HFFc6 (cell line): ENCODE measurements at places on chromosomes 5 and 9. TPM values are rescaled to one million over a fixed set of nuclear protein-coding genes. Genes with fewer than 3 reads are reported as not detected.

Gene PAPPA
- 8.2 to 11.7 TPM (median 11.4 TPM) in 3 replicates for total RNA-seq

Gene CYLC2
- not detected in 3 replicates for total RNA-seq

Gene ASPN
- 4.4 to 5.4 TPM (median 5.3 TPM) in 3 replicates for total RNA-seq

Gene CRHBP
- total RNA-seq: not detected in 2 replicates

Gene AHRR
- 29.4 to 49.8 TPM (median 44.8 TPM) in 3 replicates for total RNA-seq

Gene IQGAP2
- 0.21 to 0.47 TPM in 2 of 3 replicates, not detected in the other for total RNA-seq

Gene TBC1D9B
- 75.1 to 90.7 TPM (median 81.2 TPM) in 3 replicates for total RNA-seq

Gene ZNF354B
- 5.9 and 6.8 TPM in 2 replicates for total RNA-seq

GRCh38 chr5:137075163-137075970 is 423.8 kb downstream of the SPOCK1 start:
- H3K4me1 ChIP-seq: peaks cover 48% of the 10 kb centered on the region
- no peak overlapping the region for H3K4me3 ChIP-seq
- no peaks in the 10 kb centered on the region; the same call in 1 of the 2 replicates for H3K27me3 ChIP-seq

- 0 out of 2 replicates have a peak, but pooled peaks cover 4% of the 10 kb centered on the region for H3K36me3 ChIP-seq
- no peak overlapping the region for H3K4me3 ChIP-seq
- no peak overlapping the region for H3K27ac ChIP-seq
- no peak for DNase-seq
- H3K4me1 ChIP-seq: no peaks in the 10 kb centered on the region
Observed at GRCh38 chr9:131273856-131274673, 2.2 kb downstream of the FAM78A start.

GRCh38 chr9:114681594-114682332 is at the start of gene TEX48:
TSS of gene TEX48 (minus strand) at chr9:114682192. CDS start at chr9:114671723, 10,469 bp downstream.
- H3K4me3 ChIP-seq: no peak within 1 kb of the TSS
- peak; percentile 74 for DNase-seq
- peaks cover under 1% of the 10 kb centered on the region for H3K36me3 ChIP-seq
- H3K4me1 ChIP-seq: peaks cover 57% of the 10 kb centered on the region
- H3K27ac ChIP-seq: no peak within 1 kb of the TSS

DNA sequence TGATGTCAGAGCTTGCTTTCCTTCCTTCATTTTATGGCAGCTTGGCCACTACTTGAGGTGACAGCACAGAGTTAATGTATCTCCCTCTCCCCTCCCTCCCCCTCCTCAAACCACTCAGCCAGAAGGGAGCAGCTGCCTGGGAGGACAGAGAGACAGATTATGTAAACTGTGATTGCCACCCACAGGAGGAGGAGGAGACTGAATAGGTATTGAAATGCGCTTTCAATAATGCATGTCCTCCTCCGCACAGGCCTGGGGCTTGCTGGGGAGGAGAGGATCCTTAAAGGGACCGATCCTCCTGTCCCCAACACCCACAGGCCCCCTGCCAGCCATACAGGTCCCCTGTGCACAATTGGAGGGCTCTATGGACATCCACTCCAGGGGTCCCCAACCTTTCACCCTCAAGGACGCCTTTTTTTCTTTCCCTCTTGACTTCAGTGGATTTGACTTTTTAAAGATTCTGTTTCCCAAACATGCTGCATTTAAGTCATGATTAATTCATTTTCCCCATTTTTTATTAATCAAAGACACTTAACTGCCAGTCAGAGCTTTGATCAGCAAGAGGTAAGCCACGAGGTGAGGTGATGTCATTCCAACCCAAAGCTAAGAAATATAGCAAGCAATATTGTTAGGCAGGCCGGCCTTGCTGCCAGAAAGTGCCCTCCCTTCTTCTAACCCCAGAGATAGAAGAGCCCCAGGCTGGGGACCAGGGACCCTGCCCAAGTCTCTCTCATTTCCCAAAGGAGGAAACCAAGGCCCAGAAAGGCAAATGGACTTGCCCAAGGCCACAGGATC is 47.5 kb upstream of the CPLX2 start:
- H3K4me1 ChIP-seq: peaks cover 30% of the 10 kb centered on the region
- no peak for DNase-seq
- no peak overlapping the region for H3K4me3 ChIP-seq
- peaks cover 33% of the 10 kb centered on the region for H3K27me3 ChIP-seq
- H3K27ac ChIP-seq: no peak overlapping the region
- no peaks in the 10 kb centered on the region for H3K36me3 ChIP-seq

DNA sequence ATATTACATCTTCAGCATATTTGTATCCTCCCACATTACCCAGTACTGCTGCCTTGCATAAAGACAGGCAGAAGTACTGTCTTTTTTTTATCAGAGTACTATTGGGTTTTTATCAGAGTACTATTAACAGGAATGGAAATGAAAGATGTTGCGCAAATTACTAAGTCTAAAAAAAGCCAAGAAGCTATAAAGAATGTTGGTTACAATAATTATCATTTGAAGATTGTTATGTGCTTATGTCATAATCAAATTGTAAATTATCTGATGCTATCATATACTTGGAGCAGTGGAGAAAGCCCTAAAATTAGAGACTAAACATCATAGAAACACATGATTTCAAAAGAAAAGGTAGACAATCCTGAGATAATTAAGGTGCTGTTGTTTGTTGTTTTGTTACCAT is 188.8 kb downstream of the CCDC192 start:
- H3K4me3 ChIP-seq: no peak overlapping the region
- H3K27me3 ChIP-seq: peaks cover 7% of the 10 kb centered on the region; the same call in 1 of the 2 replicates
- H3K27ac ChIP-seq: no peak overlapping the region
- DNase-seq: no peak
- no peaks in the 10 kb centered on the region for H3K36me3 ChIP-seq

GRCh38 chr9:92488681-92489550 is 6.6 kb upstream of the ASPN start:
- DNase-seq: peak; percentile 32
- peak overlapping the region; percentile 58 for H3K27ac ChIP-seq
- H3K4me3 ChIP-seq: no peak overlapping the region; the same call in 1 of the 2 replicates
- no peaks in the 10 kb centered on the region for H3K36me3 ChIP-seq
- H3K4me1 ChIP-seq: peaks cover 30% of the 10 kb centered on the region

DNA sequence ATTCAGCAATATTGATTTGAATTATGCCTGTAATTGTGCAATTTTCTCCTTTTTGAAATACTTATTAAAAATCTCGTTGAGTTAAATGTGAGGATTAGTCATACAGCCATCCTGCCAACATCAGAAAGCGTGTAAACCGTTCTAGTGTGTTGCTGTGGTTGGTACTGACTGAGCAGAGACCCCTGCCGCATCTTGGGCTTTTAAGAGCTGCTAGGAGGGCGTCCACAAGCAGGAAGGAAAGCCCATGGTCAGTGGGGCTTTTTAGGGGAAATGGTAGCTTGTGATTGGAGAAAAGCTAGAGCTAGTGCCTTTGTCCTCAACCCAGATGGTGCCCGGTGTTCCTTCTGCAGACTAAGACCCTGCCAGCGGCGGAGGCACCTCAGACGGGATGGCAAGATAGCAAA is 1.3 kb downstream of the SDHA start:
- H3K36me3 ChIP-seq: peaks cover 18% of the 10 kb centered on the region
- H3K4me1 ChIP-seq: peaks cover 61% of the 10 kb centered on the region
- peaks cover 2% of the 10 kb centered on the region; the same call in 1 of the 2 replicates for H3K27me3 ChIP-seq
- H3K27ac ChIP-seq: peak overlapping the region; percentile 90

- H3K4me3 ChIP-seq: no peak overlapping the region
- H3K27ac ChIP-seq: peak overlapping the region; percentile 19; the same call in 1 of the 2 replicates
- no peaks in the 10 kb centered on the region for H3K36me3 ChIP-seq
- peaks cover 35% of the 10 kb centered on the region for H3K4me1 ChIP-seq
Observed at GRCh38 chr5:160508780-160509361, 87.2 kb downstream of the PTTG1 start.

DNA sequence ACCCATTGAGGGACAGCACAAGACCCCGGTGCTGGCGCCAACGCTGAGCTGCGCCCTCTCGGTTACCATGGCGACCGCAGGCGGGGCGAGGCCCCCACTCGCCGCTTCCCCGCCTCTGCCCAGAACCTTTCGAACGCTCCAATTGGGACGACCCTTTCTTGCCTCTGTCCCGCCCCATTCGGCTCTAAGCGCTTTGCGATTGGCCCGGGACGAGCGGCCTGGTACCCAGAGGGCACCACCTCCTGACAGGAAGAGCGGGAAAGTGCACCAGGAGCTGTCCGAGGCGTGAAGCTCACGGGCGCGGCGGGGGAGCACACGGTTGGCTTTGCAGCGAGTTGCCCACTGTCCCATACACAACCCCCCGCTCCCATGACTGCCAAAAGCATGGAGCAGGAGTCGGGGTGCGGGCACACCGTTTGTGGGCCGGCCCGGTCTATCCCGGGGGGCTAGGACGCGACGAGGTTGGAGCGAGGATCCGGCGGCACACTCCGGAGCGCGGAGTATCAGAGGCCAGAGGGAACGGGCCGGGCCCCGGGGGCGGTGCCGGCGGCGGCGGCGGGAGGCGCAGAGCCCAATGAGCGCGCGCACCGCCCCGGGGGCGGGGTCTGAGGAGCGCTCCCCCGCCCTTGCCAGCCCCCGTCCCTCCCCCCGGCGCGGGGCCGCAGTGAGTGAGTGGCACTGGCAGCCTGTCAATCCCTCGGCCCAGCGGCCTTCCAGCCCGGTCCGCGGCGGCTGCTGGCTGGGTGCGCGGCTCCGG is 978 bp upstream of the PBX3 start:
- peaks cover 23% of the 10 kb centered on the region for H3K36me3 ChIP-seq
- DNase-seq: peak; percentile 93
- peaks cover 63% of the 10 kb centered on the region for H3K4me1 ChIP-seq
- peak overlapping the region; percentile 92 for H3K4me3 ChIP-seq
- H3K27ac ChIP-seq: peak overlapping the region; percentile 78

DNA sequence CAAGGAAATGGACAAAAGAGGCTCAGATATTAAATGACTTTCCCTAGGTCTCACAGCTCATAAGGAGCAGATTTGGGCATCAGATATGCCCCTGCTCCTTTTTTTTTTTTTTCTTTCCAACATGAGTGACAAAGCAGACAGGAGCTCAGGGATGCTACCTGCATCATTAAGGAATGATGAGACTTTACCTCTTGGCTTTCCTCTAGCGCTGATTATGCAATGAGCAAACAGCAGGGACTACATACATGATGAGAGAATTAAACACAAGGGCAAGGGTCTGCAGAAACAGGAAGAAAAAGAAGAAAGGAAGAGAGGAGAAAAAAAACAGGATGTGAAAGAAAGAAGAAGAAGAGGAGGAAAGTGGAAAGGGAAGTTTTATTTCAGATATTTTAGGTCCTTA is 179.9 kb downstream of the PPP2R2B start:
- DNase-seq: no peak
- H3K27ac ChIP-seq: no peak overlapping the region
- H3K4me3 ChIP-seq: no peak overlapping the region
- H3K36me3 ChIP-seq: no peaks in the 10 kb centered on the region
- no peaks in the 10 kb centered on the region for H3K4me1 ChIP-seq

DNA sequence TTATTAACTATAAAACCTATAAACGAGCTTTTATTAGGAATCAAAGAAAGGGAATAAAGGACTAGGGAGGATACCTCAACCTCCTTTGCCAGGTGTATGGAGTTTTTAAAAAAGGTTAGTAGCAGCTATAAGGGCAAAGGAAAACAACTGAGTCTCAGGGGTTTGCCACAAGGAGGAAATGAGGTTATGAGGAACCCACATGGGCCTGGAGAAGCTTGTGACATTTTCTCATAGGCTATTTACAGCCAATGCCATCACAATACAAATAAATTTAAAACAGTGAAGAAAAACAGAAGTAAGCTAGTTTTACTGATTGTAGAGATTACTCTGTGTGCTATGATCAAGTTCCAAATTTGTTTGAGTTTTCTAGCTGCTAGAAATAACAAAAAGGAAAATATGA is 92.6 kb downstream of the CDKN2A start:
- H3K36me3 ChIP-seq: peaks cover 36% of the 10 kb centered on the region
- no peak overlapping the region for H3K27ac ChIP-seq
- DNase-seq: no peak
- no peak overlapping the region for H3K4me3 ChIP-seq
- H3K4me1 ChIP-seq: peaks cover 40% of the 10 kb centered on the region

DNA sequence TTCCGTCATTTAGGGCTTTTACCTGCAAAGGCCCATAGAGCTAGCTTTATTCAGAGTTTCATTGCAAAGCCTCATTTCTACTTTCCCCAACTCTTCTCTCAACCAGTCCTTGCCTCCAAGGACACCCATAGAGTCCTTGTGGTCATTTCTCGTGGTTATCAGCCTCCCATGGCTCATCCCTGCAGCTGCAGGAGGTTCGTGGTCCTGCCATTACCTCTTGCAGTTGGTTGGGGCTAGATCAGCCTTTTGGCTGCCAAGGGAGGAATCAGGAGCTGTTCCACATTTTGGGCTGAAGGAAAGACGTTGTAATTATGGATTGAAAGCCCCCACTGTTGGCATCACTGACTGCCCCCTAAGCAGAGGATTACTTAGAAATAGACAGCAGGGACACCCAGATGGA is 231.0 kb downstream of the MAN2A1 start:
- H3K36me3 ChIP-seq: no peaks in the 10 kb centered on the region
- H3K27ac ChIP-seq: no peak overlapping the region
- peaks cover 17% of the 10 kb centered on the region for H3K27me3 ChIP-seq
- no peaks in the 10 kb centered on the region for H3K4me1 ChIP-seq
- no peak for DNase-seq
- H3K4me3 ChIP-seq: no peak overlapping the region

- peaks cover 9% of the 10 kb centered on the region; the same call in 1 of the 2 replicates for H3K36me3 ChIP-seq
- no peak overlapping the region for H3K27ac ChIP-seq
- DNase-seq: no peak
- H3K27me3 ChIP-seq: no peaks in the 10 kb centered on the region; the same call in 1 of the 2 replicates
- no peak overlapping the region for H3K4me3 ChIP-seq
Observed at GRCh38 chr9:113247640-113248039, 26.3 kb downstream of the SLC31A1 start.

GRCh38 chr9:5953743-5954707 is 61.4 kb downstream of the RANBP6 start:
- DNase-seq: no peak
- H3K27me3 ChIP-seq: no peaks in the 10 kb centered on the region
- H3K4me3 ChIP-seq: no peak overlapping the region
- no peaks in the 10 kb centered on the region for H3K36me3 ChIP-seq

DNA sequence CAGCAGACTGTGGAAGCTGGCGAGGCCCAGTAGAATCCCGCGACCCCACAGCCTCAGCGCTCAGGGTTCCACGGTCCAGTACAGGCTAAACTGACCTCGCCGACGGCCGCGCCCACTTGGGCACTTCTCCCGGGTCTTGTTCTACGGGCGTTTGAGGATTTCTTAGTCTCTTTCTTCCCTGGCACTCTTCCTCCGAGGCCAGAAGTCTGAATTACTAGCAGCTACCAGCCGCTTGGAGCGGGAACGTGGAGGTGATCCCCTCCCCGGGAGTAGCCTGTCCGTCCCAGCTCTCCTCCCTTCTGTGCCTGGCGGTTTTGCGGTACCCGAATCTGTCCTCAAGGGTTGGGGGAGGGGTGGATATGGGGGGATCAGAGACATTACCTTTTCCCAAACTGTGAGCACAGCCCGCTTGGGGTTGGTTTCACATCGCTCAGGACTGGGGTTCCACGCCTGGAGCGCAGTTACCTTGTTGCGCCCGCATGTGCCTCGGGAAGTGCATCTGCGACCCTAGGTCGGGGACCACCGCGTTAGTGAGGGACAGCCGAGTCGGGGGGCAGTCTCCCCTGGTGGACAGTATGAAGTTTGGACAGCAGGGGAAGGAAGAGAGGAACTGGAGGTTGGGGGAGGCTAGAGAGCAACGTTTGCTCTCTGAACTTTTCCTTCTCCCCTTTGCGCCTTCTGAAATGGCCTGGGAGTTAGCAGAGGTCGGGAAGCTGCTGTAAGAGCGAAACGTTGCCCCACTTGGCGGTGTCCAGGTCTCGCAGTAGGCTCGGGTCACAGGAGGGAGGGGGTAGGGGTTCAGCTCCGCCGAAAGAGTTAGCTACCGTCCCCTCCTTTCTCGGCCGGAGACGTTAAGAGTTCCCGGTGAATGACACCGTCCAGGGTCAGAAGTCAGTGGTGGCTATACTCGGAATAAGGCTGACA is 190.8 kb downstream of the MEF2C start:
- peak overlapping the region; percentile 85 for H3K4me3 ChIP-seq
- DNase-seq: no peak
- H3K27me3 ChIP-seq: peaks cover 77% of the 10 kb centered on the region
- H3K27ac ChIP-seq: no peak overlapping the region; the same call in 1 of the 2 replicates
- H3K36me3 ChIP-seq: no peaks in the 10 kb centered on the region
- peaks cover 38% of the 10 kb centered on the region for H3K4me1 ChIP-seq
